ENCODE measurements at places on chromosomes 5 and 9. TPM values are rescaled to one million over a fixed set of nuclear protein-coding genes. Genes with fewer than 3 reads are reported as not detected.

DNA sequence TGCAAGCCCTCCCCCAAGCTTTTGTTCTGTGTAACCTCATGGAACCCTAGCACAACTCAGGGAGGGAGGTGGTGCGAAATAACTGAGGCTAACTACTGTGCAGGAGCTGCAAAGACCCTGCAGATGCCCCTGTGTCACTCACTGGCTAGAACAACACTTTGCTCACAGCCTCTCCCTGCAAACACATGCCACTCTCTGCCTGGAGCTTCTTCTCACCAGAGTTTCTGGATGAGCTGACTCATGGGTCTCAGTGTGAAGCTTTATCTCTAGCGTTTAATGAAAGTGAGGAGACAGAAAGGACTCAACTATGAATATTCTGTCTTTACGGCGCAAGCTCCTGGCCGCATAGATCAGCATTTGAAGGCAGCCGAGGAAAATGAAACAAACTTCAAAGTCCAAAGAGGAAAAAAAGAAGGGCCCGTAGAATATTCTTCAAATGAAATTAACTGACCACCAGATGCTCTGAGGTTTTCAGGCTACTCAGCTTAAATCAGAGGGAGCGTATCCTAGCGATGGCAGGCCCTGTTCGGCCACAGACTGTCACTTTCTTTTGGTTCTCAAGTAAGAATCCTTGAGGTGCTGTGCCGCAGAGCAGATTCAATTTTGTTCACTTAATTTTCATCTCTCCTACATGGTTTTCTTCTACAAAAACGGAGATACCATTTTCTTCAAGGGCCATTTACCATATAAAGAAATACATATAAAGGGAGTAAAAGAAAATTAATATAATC is 77.7 kb upstream of the TAS2R1 start:
- DNase-seq, result no peak

DNA sequence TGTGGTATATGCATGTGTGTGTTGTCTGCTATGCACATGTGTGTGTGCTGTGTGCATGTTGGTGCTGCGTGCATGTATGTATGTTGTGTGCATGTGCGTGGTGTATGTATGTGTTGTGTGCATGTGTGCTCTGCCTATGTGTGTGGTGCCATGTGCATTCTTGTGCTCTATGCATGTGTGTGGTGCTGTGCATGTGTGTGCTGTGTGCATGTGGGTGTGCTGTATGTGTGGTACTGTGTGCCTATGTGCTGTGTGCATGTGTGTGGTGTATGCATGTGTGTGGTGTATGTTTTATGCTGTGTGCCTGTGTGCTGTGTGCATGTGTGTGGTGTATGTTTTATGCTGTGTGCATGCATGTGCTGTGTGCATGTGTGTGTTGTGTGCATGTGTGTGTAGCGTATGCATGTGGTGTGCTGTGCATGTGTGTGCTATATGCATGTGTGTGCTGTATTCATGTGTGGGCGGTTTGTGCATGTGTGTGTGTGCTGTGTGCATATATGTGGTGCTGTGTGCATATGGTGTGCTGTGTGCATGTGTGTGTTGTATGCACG is 4.7 kb upstream of the RASGEF1C start:
- DNase-seq, result no peak

GRCh38 chr9:36125062-36125855 is 11.3 kb upstream of the GLIPR2 start:
- DNase-seq, result no peak

DNA sequence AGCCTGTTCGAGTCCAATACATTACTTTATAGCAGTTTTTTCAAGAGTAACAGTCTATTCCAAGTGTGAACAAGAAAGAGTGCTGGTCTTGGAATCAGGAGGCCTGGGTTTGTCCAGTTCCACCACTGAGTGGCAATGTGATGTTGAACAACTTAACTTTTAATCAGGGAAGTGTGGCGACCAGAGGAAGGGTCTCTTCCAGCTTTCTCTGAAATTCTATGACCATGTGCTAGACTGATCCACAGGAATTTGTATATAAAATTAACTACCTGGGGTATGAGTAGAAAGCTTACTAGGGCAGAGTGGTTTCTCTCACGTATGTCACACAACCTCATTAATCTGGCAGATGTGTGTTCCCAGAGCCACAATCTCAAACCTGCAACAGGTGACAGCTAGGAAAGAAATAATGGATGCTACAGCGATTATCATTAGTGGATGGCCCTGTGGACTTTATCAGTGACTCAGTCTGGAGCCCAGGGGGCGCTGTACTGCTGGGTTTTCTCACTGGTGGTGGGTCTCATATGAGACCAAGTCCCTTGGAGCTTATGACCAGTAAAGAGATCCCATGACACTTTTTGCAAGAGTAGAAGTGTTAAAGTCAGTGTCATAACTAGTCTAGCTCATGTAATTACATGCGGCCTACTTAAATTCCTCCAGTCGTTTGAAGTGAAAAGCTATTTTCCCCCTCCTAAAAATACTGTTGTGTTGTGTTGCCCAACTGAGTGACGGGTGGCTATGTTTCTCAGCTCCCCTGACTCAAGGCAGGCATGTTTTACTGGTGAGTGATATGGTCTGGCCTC is 116.5 kb downstream of the GDNF start:
- peak; percentile 52 for DNase-seq

IRX2 gene
- not detected for total RNA-seq

DNA sequence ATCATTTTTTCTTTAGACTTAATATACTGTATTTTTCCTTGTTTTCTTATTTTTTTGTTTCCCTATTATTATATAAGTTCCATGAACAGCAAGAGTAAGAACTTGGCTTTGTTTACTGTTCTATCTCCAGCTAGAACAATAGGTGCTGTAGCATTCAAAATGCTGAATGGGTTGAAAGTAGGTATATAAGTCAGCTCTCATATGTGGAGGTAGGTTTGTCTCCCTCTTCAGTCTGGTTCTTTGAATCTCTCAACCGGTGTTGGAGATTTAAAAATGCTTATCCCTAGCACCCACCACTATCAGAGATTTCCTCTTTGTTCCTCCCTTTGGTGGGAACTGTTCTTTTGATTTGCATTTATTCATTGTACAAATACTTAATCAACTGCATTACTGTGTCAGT is 87.5 kb upstream of the FSD1L start:
- DNase-seq, result no peak

DNA sequence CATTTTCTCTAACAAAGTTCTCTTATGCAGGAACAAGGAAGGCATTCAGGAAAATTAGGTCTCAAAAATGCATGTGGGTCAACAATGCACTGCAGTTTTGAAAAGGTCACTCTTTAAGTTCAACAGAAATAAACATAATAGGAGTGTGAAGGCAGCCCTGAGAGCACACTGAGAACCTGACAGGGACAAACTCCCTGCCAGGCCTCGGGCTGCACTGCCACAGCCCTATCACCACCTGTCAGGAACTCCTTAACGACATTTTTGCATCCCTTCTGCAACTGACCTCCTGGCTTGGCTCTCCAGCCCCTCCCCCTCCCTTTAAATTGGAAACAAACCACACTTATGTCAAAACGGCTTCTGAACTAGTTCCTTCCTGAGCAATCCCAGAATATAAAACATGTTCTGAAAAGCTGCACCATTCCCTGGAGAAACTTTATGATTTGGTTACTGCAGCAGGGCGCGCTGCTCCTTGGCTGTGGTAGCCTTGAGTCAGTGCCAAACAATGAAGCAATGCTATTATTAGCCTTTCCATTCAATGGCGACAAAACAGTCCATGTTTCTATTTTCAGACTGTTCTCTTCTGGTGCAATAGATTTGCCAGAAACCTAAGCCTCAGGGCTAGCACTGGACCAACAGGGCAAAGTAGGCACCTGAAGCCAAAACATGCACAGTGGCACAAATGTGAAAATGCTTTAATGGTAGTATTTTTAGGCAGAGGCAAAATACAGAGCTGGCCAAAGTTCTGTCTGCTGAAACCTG is 160.1 kb upstream of the ZNF608 start:
- DNase-seq, result peak; percentile 87

PCA3 gene
- not detected for total RNA-seq

- no peak for DNase-seq
These were observed 828.5 kb upstream of the DMAC1 start for GRCh38 chr9:8627976-8628679.

Measured in sigmoid colon (tissue), 7 donors.